Activated T-cell treated with anti-CD3 and anti-CD28 coated beads, Interleukin-2, amount 50 U/mL, for 24 hours (primary cell): ENCODE measurements at places on chromosomes 13 and 19.

GRCh38 chr13:24097667-24098066 lies 62.9 kb upstream of the SPATA13 start:
- DNase-seq, result peak; percentile 46

GRCh38 chr13:20796791-20797508 lies 23.2 kb upstream of the EEF1AKMT1 start:
- no peak for DNase-seq

DNA sequence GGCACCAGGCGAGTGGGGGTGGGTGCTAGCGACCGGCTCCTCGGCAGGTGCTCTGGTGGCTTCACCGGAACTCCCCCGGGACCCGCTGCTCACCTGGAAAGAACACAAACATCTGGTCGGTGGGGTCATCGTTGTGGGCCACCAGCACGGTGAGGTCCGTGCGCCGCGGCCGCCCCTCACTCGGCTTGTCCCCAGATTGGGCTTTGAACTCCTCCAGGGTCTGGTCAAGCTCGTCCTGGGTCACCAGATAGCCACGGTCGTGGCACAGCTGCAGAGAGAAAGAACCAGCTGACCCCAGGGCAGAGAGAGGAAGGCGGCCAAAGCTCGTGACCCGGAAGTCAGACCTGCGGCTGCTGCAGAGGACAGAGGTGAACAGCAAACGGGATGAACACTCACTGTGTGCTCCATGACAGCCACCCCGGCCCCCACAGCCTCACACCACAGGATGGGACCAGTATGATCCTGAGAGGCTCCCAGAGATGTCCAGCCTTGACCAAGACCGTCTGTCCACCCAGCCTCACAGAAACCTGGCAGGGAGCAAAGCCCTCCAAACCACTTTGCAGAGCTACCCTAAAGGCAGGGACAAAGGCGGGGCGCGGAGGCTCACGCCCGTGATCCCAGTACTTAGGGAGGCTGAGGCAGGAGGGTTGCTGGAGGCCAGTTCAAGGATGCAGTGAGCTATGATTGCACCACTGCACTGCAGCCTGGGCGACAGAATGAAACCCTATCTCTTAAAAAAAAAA lies 1.2 kb downstream of the POLR2E start:
- no peak for DNase-seq

- DNase-seq, result no peak
Observed at GRCh38 chr13:21426238-21426637, 32.9 kb downstream of the ZDHHC20 start.

DNA sequence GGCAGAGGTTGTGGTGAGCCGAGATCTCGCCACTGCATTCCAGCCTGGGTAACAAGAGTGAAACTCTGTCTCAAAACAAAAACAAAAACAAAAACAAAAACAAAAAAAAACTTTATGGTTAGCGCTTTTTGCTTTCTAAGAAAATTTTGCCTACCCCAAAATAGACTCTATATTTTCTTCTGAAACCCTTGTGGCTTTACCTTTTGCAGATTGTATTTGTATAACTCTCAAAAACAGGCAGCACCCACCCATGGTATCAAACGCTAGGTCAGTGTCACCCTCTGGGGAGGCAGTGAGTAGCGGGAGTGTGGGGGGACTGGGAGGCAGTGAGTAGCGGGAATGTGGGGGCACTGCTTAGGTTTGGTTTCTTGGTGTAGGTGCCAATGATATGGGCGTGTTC lies 7.5 kb upstream of the SLC39A3 start:
- DNase-seq, result no peak

DNA sequence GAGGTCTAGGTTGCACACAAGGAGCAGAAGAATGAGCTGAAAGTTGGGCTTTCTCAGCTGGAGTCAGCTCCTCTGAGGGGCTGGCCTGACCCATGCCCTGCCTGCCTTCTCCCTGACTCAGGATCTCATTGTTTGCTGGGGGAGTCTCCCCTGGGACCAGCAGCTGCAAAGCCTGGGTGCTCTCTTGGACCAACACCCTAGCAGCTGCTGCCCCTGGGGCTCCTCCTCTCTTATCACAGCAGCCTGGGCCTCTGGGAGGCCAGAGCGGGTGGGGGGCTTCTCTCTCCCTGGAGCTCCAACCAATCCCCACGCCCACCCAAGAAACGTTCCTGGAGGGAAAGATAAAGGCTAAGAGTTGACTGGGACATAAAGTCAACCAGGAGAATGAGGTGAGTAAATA lies 1.6 kb upstream of the FCGBP start:
- no peak for DNase-seq

- no peak for DNase-seq
Observed at GRCh38 chr13:64928696-64929499, 2301.2 kb downstream of the PCDH9 start.

DNA sequence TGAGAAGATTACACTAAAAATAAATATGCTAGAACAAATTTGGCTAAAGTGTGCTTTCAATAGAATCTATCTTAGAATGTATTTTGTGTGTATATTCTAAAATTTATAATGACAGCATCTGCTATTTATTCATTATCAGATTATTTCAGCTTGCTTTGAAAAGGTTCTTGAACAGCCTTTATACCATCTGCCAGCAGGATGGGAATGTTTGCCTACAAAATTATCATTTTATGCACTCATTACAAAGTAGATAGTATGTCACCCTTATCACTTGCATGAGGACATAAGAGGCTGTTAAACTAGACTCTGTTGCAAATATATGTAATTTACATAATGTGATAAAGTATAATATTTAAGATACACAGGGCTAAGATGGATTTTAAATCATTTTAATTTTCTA lies 1286.9 kb upstream of the PCDH20 start:
- no peak for DNase-seq

GRCh38 chr13:44514278-44514677 lies 61.9 kb downstream of the TSC22D1 start:
- DNase-seq, result no peak
